Ovary (tissue), 10 donors: ENCODE measurements at places on chromosomes 4 and X. TPM values are rescaled to one million over a fixed set of nuclear protein-coding genes. Genes with fewer than 3 reads are reported as not detected.
A peak's percentile ranks its signal among the peaks of the same experiment; 100 is the strongest.

ZFYVE28 gene
- 10.8 TPM for total RNA-seq

CCKAR gene
- 0.24 TPM for total RNA-seq

SLC6A14 gene
- total RNA-seq: not detected

AKAP4 gene
- not detected for total RNA-seq

BEX1 gene
- 8.3 TPM for total RNA-seq

RHOXF2 gene
- total RNA-seq: not detected

STAP1 gene
- total RNA-seq: not detected

ADGRA3 gene
- total RNA-seq: 58.1 TPM

DIPK2B gene
- total RNA-seq: 6.5 TPM

DNA sequence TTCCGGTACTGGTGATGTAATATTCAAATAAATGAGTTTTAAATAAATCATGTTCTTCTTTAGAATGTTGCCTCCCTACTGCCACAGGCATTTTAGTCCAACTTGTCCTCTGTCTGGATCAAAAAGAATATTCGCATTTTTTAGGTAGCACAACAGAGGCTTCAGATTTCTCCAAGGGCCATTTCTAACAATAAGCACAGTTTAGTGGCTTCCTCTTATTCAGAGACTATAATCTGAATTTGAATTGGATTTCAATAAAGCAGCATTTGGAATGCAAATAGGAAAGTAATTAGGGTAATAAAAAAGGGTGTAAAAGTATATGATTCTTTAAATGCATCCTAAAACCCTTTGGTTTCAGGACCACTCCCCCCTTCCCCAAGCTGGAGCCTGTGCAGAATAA lies 167.9 kb upstream of the GLRA2 start:
- H3K4me3 ChIP-seq: no peak overlapping the region
- no peak overlapping the region for H3K27ac ChIP-seq
- no peaks in the 10 kb centered on the region for H3K4me1 ChIP-seq

DNA sequence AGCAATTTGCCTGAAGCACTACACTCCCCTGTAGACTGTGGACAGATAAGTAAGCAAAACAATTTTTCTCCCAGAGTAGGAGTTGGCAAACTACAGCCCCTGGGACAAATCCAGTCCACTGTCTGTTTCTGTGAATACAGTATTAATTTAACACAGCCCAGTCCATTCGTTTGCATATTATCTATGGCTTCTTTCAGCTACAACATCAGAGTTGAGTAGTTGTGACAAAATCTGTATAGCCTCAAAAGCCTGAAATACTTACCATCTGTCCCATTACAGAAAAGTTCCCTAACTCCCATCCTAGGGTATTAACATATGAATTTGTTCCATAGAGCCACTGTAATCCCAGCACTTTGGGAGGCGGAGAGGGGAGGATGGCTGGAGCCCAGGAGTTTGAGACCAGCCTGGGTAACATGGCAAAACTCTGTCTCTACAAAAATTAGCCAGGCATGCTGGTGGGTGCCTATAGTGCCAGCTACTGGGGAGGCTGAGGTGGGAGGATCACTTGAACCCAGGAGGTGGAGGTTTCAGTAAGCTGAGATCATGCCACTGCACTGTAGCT lies 53.0 kb downstream of the AMELX start:
- no peak overlapping the region for H3K27ac ChIP-seq
- no peaks in the 10 kb centered on the region for H3K36me3 ChIP-seq
- no peak for DNase-seq
- no peaks in the 10 kb centered on the region for H3K27me3 ChIP-seq
- no peaks in the 10 kb centered on the region for H3K4me1 ChIP-seq

- no peak overlapping the region for H3K27ac ChIP-seq
- DNase-seq: no peak
- no peaks in the 10 kb centered on the region for H3K4me1 ChIP-seq
- no peaks in the 10 kb centered on the region for H3K27me3 ChIP-seq
- no peak overlapping the region for H3K4me3 ChIP-seq
Observed at GRCh38 chrX:72576141-72576894, 3.7 kb upstream of the HDAC8 start.

DNA sequence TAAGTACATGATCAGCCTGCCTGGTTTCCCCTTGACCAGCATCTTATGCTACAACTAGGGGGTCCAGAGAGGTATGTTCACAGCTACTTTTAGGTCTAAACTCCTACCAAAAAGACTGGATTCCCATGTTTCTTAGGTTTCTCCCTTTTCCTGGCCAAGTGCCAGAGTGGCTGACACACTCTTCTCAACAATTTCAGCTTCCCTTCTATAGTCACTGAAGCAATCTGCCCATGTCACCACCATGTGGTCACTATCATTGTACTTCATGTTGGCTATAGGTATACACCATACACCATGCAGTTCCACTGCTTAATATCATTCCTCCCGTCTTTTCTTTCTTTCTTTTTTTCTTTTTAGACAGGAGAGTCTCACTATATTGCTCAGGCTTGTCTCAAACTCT lies 66.9 kb downstream of the KLHL13 start:
- H3K36me3 ChIP-seq: no peaks in the 10 kb centered on the region
- H3K4me3 ChIP-seq: no peak overlapping the region
- no peak overlapping the region for H3K27ac ChIP-seq
- no peaks in the 10 kb centered on the region for H3K27me3 ChIP-seq

GRCh38 chr4:143701365-143701764 lies 890 bp upstream of the FREM3 start:
- H3K27ac ChIP-seq: no peak overlapping the region
- no peaks in the 10 kb centered on the region for H3K27me3 ChIP-seq
- DNase-seq: no peak
- H3K4me1 ChIP-seq: peaks cover 4% of the 10 kb centered on the region

DNA sequence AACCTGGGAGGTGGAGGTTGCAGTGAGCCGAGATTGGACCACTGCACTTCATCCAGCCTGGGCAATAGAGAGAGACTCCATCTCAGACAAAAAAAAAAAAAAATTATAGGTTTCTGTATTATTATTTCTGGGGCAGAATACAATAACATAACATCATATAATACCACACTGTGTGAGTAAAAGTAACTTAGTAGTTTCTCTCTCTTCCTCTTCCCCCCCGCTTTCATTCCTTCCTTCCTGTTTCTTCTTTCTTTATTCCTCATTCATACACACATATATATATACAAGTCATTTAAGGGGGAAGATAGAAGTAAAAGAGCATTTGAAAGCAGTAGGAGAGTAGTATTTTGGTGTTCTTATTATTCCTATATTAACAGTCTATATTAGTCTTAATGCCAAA lies 55.9 kb upstream of the FHDC1 start:
- no peak overlapping the region for H3K4me3 ChIP-seq
- no peaks in the 10 kb centered on the region for H3K36me3 ChIP-seq
- H3K27me3 ChIP-seq: no peaks in the 10 kb centered on the region
- H3K4me1 ChIP-seq: no peaks in the 10 kb centered on the region

- no peaks in the 10 kb centered on the region for H3K36me3 ChIP-seq
- no peaks in the 10 kb centered on the region for H3K27me3 ChIP-seq
- no peak for DNase-seq
Observed at GRCh38 chr4:39548425-39549067, 21.3 kb upstream of the UGDH start.

GRCh38 chrX:12865359-12865758 lies 1.5 kb upstream of the TLR7 start:
- H3K27me3 ChIP-seq: no peaks in the 10 kb centered on the region
- no peak overlapping the region for H3K4me3 ChIP-seq
- no peaks in the 10 kb centered on the region for H3K36me3 ChIP-seq
- no peak for DNase-seq
- H3K27ac ChIP-seq: no peak overlapping the region

GRCh38 chrX:10006086-10006485 lies 38.9 kb downstream of the CLDN34 start:
- no peak overlapping the region for H3K27ac ChIP-seq
- H3K4me1 ChIP-seq: no peaks in the 10 kb centered on the region
- no peaks in the 10 kb centered on the region for H3K36me3 ChIP-seq
- DNase-seq: no peak

DNA sequence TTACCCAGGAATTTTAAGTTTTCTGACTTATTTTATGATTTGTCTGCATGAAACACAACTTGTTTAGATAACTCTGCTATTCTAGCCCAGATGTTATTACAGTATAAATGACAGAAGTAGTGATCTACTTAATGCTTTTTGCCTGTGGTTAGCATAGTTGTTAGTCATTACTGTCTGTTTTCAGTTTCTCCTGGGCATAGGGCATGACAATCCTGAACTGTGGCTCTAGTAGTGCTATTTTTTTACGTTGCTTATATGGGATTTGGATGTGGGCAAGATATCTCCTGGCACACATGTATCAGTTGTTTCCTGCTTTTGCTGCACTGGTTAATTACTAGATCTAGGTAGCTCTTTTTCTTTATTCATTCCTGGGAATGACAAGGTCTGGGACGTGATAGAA lies 1005.8 kb downstream of the PCDH18 start:
- no peak for DNase-seq
- no peak overlapping the region for H3K27ac ChIP-seq
- no peaks in the 10 kb centered on the region for H3K27me3 ChIP-seq
- H3K4me3 ChIP-seq: no peak overlapping the region

GRCh38 chrX:44440006-44440405 lies 96.5 kb upstream of the EFHC2 start:
- no peaks in the 10 kb centered on the region for H3K27me3 ChIP-seq
- H3K36me3 ChIP-seq: no peaks in the 10 kb centered on the region
- H3K4me1 ChIP-seq: no peaks in the 10 kb centered on the region

- no peaks in the 10 kb centered on the region for H3K4me1 ChIP-seq
- no peak overlapping the region for H3K27ac ChIP-seq
- no peaks in the 10 kb centered on the region for H3K27me3 ChIP-seq
- no peak overlapping the region for H3K4me3 ChIP-seq
- H3K36me3 ChIP-seq: no peaks in the 10 kb centered on the region
Observed at GRCh38 chrX:154987940-154988339, 34.6 kb downstream of the F8 start.

DNA sequence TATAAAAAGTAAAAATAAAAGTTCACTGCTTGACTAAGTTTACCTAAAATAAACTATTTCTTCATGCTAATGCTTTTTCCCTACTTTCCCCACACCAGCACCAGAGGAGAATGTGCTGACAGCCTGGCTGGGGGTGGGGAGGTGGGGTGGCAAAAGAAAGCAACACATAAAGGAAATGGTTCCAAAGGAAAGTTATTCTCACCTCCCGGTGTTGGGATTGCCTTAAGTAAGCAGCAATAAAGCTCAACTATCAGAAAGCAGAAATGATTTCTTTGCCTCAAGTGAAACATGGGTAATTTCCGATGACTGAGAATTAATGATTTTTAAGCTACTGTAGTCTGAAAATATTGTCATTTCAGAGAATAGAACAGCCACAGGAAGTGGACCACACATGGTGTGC lies 84.5 kb upstream of the DKK2 start:
- H3K4me1 ChIP-seq: no peaks in the 10 kb centered on the region
- no peak for DNase-seq
- no peak overlapping the region for H3K27ac ChIP-seq
- no peaks in the 10 kb centered on the region for H3K27me3 ChIP-seq
- no peak overlapping the region for H3K4me3 ChIP-seq
- H3K36me3 ChIP-seq: no peaks in the 10 kb centered on the region

DNA sequence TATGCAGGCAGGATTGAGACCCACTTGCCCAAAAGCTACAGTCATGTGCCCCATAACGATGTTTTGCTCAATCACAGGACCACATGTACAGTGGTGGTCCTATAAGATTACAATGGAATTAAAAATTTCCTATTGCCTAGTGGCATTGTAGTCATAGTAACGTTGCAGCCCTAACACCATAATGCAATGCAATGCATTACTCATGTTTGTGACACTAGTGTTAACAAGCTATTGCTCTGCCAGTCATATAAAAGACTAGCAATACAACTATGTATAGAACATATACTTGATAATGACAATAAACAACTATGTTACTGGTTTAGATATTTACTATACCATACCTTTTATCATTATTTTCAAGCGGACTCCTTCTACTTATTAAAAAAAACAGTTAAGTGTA lies 50.6 kb downstream of the VGLL1 start:
- no peaks in the 10 kb centered on the region for H3K4me1 ChIP-seq
- H3K36me3 ChIP-seq: no peaks in the 10 kb centered on the region
- H3K27me3 ChIP-seq: no peaks in the 10 kb centered on the region
- no peak overlapping the region for H3K4me3 ChIP-seq

GRCh38 chrX:17047224-17047623 lies 100.8 kb downstream of the REPS2 start:
- no peak overlapping the region for H3K27ac ChIP-seq
- H3K4me3 ChIP-seq: no peak overlapping the region
- no peak for DNase-seq
- H3K36me3 ChIP-seq: no peaks in the 10 kb centered on the region

GRCh38 chrX:40076750-40077575 lies 20.8 kb downstream of the BCOR start:
- H3K27ac ChIP-seq: no peak overlapping the region
- DNase-seq: no peak
- H3K4me1 ChIP-seq: peaks cover 2% of the 10 kb centered on the region
- no peaks in the 10 kb centered on the region for H3K36me3 ChIP-seq
- no peaks in the 10 kb centered on the region for H3K27me3 ChIP-seq

DNA sequence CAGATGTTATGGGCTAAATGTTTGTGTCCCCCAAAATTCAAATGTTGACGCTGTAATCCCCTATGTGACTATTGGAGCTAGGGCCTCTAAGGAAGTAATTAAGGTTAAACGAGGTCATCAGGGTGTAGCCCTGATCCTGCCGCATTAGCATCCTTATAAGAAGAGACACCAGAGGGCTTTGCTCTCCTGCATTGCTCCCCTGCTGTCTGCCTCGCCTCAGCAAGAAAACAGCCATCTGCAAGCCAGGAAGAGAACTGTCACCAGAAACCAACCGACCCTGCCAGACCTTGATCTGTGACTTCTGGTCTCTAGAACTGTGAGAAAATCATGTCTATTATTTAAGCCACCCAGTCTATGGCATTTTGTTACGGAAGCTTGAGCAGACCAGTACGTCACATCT lies 331.9 kb downstream of the DCTD start:
- H3K4me3 ChIP-seq: no peak overlapping the region
- no peaks in the 10 kb centered on the region for H3K36me3 ChIP-seq
- no peak overlapping the region for H3K27ac ChIP-seq

- peak overlapping the region; percentile 90 for H3K27ac ChIP-seq
- H3K4me3 ChIP-seq: peak overlapping the region; percentile 67
- peak; percentile 16 for DNase-seq
- no peaks in the 10 kb centered on the region for H3K36me3 ChIP-seq
- no peaks in the 10 kb centered on the region for H3K4me1 ChIP-seq
Observed at GRCh38 chrX:47232197-47232802, 509 bp upstream of the USP11 start.

- H3K27me3 ChIP-seq: no peaks in the 10 kb centered on the region
- no peak overlapping the region for H3K27ac ChIP-seq
- no peak overlapping the region for H3K4me3 ChIP-seq
- DNase-seq: no peak
Observed at GRCh38 chr4:102400898-102401297, 55.6 kb upstream of the SLC39A8 start.

- no peaks in the 10 kb centered on the region for H3K4me1 ChIP-seq
- no peak overlapping the region for H3K4me3 ChIP-seq
- no peaks in the 10 kb centered on the region for H3K36me3 ChIP-seq
- no peak overlapping the region for H3K27ac ChIP-seq
- H3K27me3 ChIP-seq: no peaks in the 10 kb centered on the region
Observed at GRCh38 chr4:26055855-26056254, 141.8 kb downstream of the SMIM20 start.
